ENCODE measurements at places on chromosomes 6 and 20. TPM values are rescaled to one million over a fixed set of nuclear protein-coding genes. Genes with fewer than 3 reads are reported as not detected.

TNXB gene
- total RNA-seq, result 2.7 TPM

KIF25 gene
- not detected for total RNA-seq

PRR18 gene
- total RNA-seq, result not detected

FERMT1 gene
- total RNA-seq, result 24.0 TPM

RIPOR3 gene
- total RNA-seq, result 0.05 TPM

DNAH8 gene
- 0.03 TPM for total RNA-seq

ZSCAN16 gene
- 5.2 TPM for total RNA-seq

CST2 gene
- total RNA-seq, result not detected

MAFB gene
- 0.40 TPM for total RNA-seq

RSPH9 gene
- total RNA-seq, result not detected

LRP11 gene
- 24.6 TPM for total RNA-seq

OLIG3 gene
- total RNA-seq, result not detected

TFEB gene
- total RNA-seq, result 3.3 TPM

HCK gene
- not detected for total RNA-seq

HMGCLL1 gene
- 0.26 TPM for total RNA-seq

SMLR1 gene
- not detected for total RNA-seq

TXLNB gene
- not detected for total RNA-seq

KHDC1L gene
- not detected for total RNA-seq

KCNQ2 gene
- total RNA-seq, result 0.45 TPM

APCDD1L gene
- not detected for total RNA-seq

RNF39 gene
- not detected for total RNA-seq

LRRN4 gene
- not detected for total RNA-seq

WFDC2 gene
- total RNA-seq, result 1.1 TPM

CLPSL2 gene
- total RNA-seq, result not detected

TAP1 gene
- total RNA-seq, result 21.4 TPM

NRSN1 gene
- not detected for total RNA-seq

SRMS gene
- not detected for total RNA-seq

TMEM170B gene
- total RNA-seq, result 0.57 TPM

SYNDIG1 gene
- total RNA-seq, result 0.03 TPM

FAM83B gene
- 0.61 TPM for total RNA-seq

SMOC2 gene
- not detected for total RNA-seq

SLC17A2 gene
- not detected for total RNA-seq

PTCRA gene
- total RNA-seq, result not detected

All from A375 (cell line).